ENCODE measurements at places on chromosomes 7 and 10. TPM values are rescaled to one million over a fixed set of nuclear protein-coding genes. Genes with fewer than 3 reads are reported as not detected.

DNA sequence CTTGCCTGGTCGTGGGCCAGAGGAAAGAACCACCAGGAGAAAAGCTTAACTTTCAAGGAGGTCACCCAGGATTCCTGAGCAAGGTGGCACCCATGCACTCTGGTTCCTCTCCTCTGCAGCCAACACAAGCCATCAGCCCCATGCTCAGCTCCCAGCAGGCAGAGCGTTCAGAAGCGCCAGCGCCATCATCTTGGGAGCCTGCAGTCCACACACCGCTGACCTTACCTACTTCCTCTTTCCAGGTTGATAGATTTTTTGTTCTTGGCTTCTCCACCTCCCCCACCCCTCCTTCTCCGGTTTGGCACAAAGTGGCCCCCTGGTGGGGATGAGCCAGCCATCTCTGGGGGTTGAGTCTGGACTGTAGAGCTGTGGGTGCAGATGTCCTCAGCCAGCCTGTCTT, 1.7 kb upstream of the WDR86 start:
- H3K4me1 ChIP-seq, result peaks cover 19% of the 10 kb centered on the region
- H3K27ac ChIP-seq, result peak overlapping the region; percentile 77
- H3K36me3 ChIP-seq, result peaks cover 4% of the 10 kb centered on the region
- peak overlapping the region; percentile 84 for H3K4me3 ChIP-seq
- peaks cover 29% of the 10 kb centered on the region for H3K27me3 ChIP-seq

GRCh38 chr7:455110-455928, 64.3 kb downstream of the PDGFA start:
- no peak overlapping the region for H3K27ac ChIP-seq
- DNase-seq, result no peak
- peaks cover 3% of the 10 kb centered on the region for H3K4me1 ChIP-seq
- H3K36me3 ChIP-seq, result no peaks in the 10 kb centered on the region
- H3K27me3 ChIP-seq, result peaks cover 14% of the 10 kb centered on the region

GRCh38 chr7:57384380-57384779, 65.6 kb upstream of the ZNF716 start:
- H3K4me3 ChIP-seq, result no peak overlapping the region
- H3K4me1 ChIP-seq, result no peaks in the 10 kb centered on the region
- H3K36me3 ChIP-seq, result peaks cover 2% of the 10 kb centered on the region

DNA sequence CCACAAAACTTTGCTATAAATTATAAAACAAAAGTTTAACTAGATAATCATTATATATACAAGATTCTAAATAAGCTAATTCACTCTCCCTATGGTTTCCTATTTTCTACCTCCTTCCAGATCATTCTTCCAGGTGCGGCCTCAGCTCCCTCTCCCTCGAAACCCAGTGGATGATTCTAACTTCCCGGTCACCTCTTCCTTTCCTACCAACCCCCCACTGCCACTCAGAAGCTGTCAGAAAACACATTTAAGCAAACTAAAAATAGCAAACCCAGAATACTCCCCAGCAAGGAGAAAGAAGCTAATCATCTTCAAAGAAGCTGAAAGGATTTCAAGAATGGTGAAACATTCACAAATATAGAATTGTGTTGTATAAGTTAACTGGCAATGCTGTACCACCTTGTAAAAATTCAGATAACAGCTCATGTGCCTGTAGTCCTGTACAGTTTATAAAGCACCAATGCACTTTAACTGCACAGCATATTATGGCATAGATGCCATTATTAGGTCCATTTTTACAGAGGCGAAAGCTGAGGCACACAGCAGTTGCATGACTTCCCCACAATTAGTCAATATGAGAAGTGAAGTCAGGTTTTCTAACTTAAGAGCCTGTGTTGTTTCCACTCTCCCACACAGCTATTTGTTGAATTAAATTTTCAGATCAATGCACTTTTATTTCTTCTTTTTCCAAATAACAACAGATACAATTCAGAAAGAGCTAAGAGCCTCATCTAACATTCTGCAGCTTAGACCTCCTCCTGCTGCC, 13.7 kb upstream of the DNTT start:
- DNase-seq, result no peak
- H3K4me3 ChIP-seq, result no peak overlapping the region
- H3K4me1 ChIP-seq, result peaks cover 13% of the 10 kb centered on the region
- H3K36me3 ChIP-seq, result no peaks in the 10 kb centered on the region
- H3K27ac ChIP-seq, result no peak overlapping the region
- no peaks in the 10 kb centered on the region for H3K27me3 ChIP-seq

- peaks cover 11% of the 10 kb centered on the region for H3K4me1 ChIP-seq
- no peak overlapping the region for H3K4me3 ChIP-seq
- H3K27ac ChIP-seq, result peak overlapping the region; percentile 72
- H3K27me3 ChIP-seq, result peaks cover 16% of the 10 kb centered on the region
Observed at GRCh38 chr10:79316671-79317431, 30.4 kb upstream of the PPIF start.

GRCh38 chr7:92119213-92119759, 15.0 kb downstream of the CYP51A1 start:
- no peak overlapping the region for H3K4me3 ChIP-seq
- H3K36me3 ChIP-seq, result peaks cover 47% of the 10 kb centered on the region
- H3K27ac ChIP-seq, result peak overlapping the region; percentile 27
- no peaks in the 10 kb centered on the region for H3K27me3 ChIP-seq
- peaks cover 3% of the 10 kb centered on the region for H3K4me1 ChIP-seq

DNA sequence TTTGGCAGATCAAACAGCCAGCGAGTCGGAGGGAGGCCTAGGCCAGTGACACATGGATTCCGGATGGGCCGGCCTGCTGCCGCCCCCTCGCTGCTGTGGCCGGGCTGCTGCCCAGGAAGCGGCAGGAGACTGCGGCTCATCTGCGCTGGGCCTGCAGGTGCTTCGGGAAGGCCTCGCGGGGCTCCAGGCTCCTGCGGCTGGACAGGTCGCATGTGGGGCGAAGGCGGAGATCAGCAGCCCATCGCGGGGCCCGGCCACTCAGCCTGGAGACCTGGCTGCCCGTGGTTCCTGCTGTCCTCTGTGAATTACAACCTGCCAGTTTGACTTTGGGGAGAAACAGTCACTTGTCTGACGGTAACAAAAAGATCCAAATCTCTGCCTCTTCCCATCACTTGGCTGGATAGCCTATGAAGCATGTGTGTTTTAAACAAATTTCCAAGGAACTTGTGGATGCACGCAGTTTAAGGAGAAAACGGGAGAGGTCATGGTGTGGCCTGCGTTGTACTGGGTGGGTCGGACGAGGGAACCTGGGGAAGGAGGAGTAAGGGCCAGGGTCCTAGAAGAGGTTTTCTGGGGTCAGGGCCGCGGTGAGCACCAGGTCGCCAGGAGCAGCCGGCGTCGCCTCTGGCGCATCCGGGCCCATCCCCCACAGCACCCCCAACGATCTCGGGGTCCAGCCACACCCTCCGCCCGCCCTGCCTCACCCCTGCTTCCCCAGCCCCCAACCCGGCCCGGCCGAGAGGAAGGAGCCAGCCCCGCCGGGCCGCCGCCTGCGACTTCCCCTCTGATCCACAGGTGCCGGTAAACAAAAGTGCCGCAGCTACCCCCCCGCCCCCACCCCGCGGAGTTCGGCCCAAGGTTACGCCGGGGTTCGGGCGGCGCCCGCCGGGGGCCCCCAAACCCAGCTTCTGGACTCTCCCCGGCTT, 1.6 kb downstream of the SPOCK2 start:
- peaks cover 3% of the 10 kb centered on the region for H3K36me3 ChIP-seq
- H3K27me3 ChIP-seq, result peaks cover 8% of the 10 kb centered on the region
- peak overlapping the region; percentile 9 for H3K27ac ChIP-seq
- H3K4me1 ChIP-seq, result peaks cover 29% of the 10 kb centered on the region

The FGF8 gene
- 2.4 TPM for total RNA-seq

The LAMB1 gene
- 275 TPM for total RNA-seq
